ENCODE measurements at places on chromosomes 16 and 17. TPM values are rescaled to one million over a fixed set of nuclear protein-coding genes. Genes with fewer than 3 reads are reported as not detected.

Gene FBXW10
- not detected for total RNA-seq

Gene IKZF3
- total RNA-seq = not detected

Gene MYH3
- 1.3 TPM for total RNA-seq

Gene ERN2
- total RNA-seq = not detected

Gene HSPB9
- 0.07 TPM for total RNA-seq

Data from smooth muscle cell of the pulmonary artery (primary cell).